DMS153 (cell line): ENCODE measurements at places on chromosomes 7 and 10.

DNA sequence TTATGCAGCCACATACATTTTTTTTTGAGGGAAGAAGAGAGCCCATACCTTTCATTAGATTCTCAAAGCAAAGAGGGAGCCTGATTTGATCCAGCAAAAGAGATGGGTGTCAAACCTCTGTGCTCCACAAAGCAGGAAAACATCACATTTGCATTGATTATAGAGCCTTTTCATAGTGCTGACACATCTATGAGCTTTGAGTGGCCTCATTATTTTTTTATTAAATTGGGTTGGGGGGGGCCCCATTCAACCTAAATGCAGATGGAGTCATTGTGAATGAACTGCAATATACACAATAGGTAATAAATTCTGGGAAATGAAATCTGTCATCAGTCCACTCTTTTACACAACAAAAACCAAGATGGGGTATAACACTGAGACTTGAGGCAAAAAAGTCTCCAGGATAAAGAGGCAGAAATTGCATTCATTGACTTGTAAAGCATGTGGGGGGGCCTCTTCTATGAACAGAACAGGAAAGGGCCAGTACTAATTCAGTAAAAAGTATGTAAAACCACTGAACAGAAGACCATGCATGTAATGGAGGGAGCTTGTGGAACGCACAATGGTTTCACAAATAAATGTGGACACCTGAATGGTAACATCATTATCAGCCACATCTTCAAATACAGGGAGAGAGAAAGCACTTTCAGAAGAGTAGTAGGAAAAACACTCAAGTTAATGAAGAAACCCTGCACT, 17.7 kb upstream of the ASB4 start:
- no peak for DNase-seq

DNA sequence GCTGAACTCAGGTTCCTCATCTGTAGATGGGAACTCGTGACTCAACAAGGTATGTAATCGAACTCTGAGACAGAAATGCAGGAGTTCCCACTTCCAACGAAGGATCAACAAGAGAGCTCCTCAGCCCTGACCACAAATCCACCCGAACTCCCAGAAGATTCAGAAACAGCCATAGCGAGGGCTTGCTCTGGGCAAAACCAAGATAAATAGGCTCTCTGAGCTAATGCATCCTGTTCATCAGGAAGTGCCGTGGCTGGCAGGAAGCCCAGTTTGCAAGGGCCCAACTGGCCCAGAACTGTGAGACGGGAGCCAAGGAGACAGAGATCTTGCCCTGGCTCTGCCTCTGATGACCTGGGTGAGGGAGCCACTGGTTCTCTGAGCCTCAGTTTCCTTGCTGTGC, 141.7 kb upstream of the PFKP start:
- peak; percentile 65 for DNase-seq

GRCh38 chr10:34216348-34216945, 598.6 kb downstream of the PARD3 start:
- DNase-seq: no peak

- DNase-seq: no peak
Observed at GRCh38 chr10:2948127-2948854, 119.1 kb upstream of the PFKP start.

GRCh38 chr7:150374472-150374871, 4.7 kb upstream of the ZNF775 start:
- DNase-seq: no peak

DNA sequence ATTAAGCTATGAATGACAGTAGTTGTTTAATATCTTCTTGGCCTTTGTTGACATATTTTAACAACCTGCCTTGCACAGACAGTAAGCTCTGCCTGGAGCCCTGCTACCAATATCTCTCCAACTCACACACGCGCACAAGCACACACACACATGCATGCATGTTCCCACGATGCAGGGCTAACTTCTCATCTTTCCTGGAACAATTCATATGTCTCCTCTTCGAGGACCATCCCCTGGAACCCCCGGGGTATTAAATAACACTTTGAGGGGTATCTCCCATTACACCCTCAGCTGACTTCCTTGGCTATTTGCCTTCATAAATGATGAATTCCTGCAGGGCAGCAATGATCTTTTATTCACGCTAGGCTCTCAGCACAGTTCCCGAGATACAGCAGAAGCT, 258.0 kb downstream of the TRIL start:
- DNase-seq: peak; percentile 17

DNA sequence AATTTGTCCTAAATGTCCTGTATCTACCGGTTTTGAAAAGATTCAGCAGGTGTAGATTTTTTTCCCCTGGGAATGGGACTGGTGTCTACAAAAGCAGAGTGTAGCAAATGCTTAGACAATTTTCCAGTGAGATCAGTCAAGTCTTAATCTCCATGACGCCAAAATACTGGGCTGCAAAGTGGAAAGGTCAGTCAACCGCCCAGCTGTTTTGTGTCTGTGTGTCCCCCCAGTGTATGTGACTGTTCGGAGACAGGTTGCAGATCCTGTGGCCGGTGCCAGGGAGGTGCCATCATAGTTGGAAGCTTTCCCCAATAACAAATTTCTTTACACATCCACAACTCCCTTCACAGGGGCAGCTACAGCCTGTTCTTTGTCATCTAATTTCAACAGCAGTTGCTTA, 263.8 kb downstream of the ARHGAP12 start:
- DNase-seq: no peak
